ENCODE measurements at places on chromosomes 2 and 18. TPM values are rescaled to one million over a fixed set of nuclear protein-coding genes. Genes with fewer than 3 reads are reported as not detected.

Gene CCDC178
- 1.4 TPM for total RNA-seq

DNA sequence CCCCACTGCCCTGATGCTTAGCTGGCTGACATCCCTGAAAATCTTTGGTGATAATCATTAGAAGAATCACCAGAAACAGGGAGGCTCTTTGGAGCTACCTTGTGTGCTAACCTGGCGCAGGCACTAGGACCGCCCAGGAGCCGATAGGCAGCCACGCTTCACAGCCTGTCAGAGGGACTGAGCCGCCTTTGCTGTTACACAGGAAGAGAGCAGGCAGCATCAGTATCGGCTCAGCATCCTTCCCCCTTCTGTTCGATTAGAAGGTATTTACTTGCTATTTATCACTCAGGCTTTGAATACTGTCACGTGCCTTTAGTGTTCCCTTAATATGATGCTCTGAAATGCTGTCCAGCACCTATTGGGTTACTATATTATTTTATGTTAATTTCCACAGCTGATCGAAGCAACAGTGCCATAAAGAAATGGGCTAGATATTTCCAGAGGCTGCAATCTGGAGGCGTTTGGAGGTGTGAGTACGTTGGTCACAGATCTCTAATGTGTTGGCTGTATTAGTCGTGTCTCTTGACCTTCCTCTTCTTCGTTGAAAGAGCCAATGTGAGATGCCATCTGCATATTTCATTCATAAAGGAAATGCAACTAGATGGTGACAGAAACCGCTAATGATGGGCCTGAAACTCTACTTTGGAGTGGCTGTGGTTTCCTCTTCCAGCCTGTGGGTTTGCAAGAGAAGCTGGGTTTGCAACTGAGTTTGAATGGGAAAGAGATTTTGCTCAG is 110.4 kb upstream of the RAB27B start:
- DNase-seq = no peak

GRCh38 chr2:106978647-106979046 is 92.7 kb upstream of the ST6GAL2 start:
- DNase-seq = no peak

GRCh38 chr2:159755788-159756187 is 42.2 kb downstream of the CD302 start:
- no peak for DNase-seq

Gene EML6
- 0.52 TPM for total RNA-seq

Gene SLC20A1
- total RNA-seq = 38.1 TPM

DNA sequence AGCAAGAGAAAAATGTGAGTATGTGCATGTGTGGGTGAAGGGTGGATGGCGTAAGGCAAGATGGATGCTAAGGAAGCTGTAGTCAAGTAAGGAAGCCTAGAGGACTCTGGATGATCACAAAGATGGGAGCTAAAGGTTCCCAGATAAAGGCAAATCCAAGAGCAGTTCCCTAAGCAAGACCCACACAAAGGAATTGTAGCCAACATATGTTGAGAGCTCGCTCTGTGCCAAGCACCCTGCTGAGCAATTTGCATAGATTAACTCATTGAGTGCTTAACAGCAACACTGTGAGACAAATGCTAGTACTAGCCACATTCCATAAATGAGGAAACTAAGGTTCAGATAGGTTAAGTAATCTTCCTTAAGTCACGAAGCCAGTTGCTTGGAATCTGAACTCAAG is 132.6 kb downstream of the C1D start:
- DNase-seq = no peak

Gene GPAT2
- 6.8 TPM for total RNA-seq

DNA sequence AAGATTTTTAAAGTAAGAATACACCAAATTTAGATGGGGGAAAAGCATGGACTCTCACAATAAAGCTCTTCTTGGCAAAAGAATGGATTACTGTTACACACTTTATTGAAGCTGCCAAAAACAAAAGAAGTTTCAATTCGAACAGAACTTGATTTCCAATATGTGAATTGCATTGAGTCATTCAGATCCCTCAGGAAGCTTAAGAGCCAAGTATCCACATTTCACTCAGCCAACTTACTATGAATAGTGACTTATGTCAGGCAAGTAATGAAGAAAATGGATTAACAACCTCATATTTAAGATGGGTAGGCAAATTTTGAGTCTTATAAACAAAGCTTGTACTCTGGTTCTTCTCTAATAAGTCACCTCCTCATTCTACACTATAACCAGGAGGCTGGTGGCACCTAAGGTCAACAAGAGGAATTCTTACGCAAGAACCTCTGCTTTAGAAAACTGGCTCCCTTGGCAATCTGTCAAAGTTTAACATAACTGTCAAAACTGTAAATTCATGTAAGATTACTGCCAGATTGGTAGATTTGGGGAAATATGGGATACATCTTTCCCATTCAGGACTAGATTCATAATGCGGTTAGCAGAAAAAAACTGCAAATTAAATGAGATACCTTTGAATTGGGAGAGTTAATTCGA is 6.0 kb downstream of the HADHA start:
- DNase-seq = no peak

Gene STARD6
- total RNA-seq = not detected

- no peak for DNase-seq
Observed at GRCh38 chr2:15845294-15845693, 95.1 kb upstream of the MYCN start.

- no peak for DNase-seq
Observed at GRCh38 chr2:45121236-45121927, 112.1 kb upstream of the SIX2 start.

GRCh38 chr2:175036582-175037018 is 31.4 kb upstream of the CHN1 start:
- DNase-seq = no peak

Gene TUBB8B
- total RNA-seq = not detected

GRCh38 chr2:201532686-201533304 is 81.3 kb downstream of the STRADB start:
- no peak for DNase-seq

Gene HNRNPLL
- total RNA-seq = 24.7 TPM

Gene NCL
- total RNA-seq = 356 TPM

Data from left cardiac atrium (tissue), 4 donors.